Naive thymus-derived CD4-positive, alpha-beta T cell (primary cell): ENCODE measurements at places on chromosomes 7 and 10.
A peak's percentile ranks its signal among the peaks of the same experiment; 100 is the strongest.

GRCh38 chr10:114544045-114544659, 113.9 kb downstream of the ABLIM1 start:
- DNase-seq: peak; percentile 86

- DNase-seq: no peak
These were observed 10.8 kb upstream of the ETV1 start for GRCh38 chr7:14000247-14000646.

DNA sequence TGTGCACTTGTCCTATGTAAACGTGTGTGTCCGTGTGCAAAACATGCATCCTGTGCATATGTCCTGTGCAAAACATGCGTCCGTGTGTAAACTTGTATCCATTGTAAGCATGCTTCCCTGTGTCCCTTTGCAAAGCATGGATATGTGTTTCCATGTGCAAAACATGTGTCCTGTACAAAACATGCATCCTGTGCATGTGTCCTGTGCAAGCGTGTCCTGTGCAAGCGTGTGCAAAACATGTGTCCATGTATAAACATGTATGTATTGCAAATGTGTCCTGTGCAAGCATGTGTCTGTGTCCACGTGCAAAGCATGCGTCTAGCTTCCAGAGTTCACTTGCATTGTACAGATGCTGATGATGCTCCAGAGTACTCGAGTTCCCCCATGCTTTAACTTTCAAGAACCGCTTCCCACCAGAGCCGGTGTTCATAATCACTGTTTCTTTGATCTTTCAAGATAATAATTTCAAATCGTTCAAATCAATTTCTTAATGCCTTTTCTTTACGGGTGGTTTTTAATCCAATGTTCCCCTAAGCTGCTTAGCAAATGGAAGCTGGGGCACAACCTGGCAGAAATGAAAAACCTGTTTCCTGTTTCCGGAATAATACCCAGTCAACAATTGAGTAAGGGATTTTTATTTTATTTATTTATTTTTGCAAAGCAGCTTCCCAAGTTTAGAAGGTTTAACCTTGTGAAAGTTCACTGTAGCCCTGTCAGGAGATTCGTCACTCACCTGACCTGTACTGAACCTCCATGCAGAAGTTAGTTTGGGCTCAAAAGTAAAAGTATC, 641 bp upstream of the ASB13 start:
- DNase-seq: no peak

DNA sequence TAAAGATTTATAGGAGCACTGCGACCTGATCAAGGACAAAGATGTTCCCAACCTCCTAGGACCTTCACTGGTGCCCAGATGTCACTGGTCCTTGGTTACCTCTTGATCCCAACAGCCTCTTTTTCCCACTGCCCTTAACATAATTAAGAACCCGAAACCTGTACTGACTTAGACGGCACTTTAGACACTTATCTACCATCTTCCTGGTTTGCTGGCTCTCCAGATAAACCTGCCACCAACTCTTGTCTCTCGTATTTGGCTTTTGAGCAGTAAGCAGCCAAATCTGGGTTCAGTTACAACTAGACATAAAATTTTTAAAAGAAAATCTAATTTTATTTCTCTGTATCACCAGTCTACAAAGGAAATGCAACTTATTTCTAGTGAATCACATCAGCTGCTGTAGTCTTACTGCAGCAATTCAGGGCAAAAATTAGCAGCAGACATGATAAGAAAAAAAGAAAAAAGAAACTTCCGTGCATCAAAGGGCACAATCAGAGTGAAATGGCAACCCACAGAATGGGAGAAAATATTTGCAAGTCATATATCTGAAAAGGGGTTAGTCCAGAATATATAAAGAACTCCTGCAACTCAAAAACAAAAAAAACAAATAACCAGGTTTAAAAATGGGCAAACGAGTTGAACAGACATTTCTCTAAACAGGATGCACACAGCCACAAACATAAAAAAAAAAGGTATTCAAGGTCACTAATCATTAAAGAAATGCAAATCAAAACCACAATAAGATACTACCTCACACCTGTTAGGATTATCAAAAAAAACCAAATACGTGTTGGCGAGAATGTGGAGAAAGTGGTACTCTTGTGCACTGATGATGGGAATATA, 9.4 kb downstream of the ASB13 start:
- peak; percentile 26 for DNase-seq

DNA sequence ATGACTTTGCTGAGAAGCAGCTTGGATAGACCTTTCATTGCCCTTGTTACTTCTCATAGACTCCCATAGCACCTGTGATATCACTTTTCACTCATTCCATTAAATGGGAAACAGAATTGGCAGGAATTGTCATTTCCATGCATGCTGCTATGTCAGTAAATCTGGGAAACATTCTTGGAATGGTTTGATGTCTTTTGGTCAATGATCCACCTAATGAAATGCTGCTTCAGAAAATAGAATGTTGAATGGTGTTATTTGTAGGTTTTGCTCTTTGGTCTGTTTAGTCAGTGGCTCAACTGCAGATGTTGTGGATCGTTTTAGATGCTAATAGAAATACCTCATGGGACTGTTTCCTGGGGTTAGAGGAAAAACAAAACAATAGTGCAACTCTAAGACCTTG, 127.8 kb downstream of the PLPP4 start:
- DNase-seq: no peak

GRCh38 chr7:159118197-159118595, 26.5 kb downstream of the VIPR2 start:
- no peak for DNase-seq
